ENCODE measurements at places on chromosomes 3 and 15. TPM values are rescaled to one million over a fixed set of nuclear protein-coding genes. Genes with fewer than 3 reads are reported as not detected.

Gene GRK7
- not detected for total RNA-seq

Gene TTC21A
- 3.8 TPM for total RNA-seq

Gene OR5K2
- not detected for total RNA-seq

Gene ROBO1
- total RNA-seq: 38.8 TPM

Gene AADACL2
- 0.19 TPM for total RNA-seq

Gene PPCDC
- 24.6 TPM for total RNA-seq

Gene ALDH1A3
- total RNA-seq: 23.8 TPM

Gene GPR149
- not detected for total RNA-seq

Gene SPINK8
- total RNA-seq: not detected

Gene FMN1
- total RNA-seq: 12.1 TPM

Gene NR2F2
- 55.6 TPM for total RNA-seq

Gene ACSBG1
- 42.0 TPM for total RNA-seq

Gene CLDN18
- not detected for total RNA-seq

Gene RBP2
- total RNA-seq: not detected

Gene LINGO1
- 1.3 TPM for total RNA-seq

Gene GOLGA6D
- not detected for total RNA-seq

Gene LXN
- total RNA-seq: 32.6 TPM

Gene CPNE9
- 0.11 TPM for total RNA-seq

Gene RAB43
- 3.8 TPM for total RNA-seq

Gene C3orf85
- not detected for total RNA-seq

Gene CPLX3
- 1.1 TPM for total RNA-seq

Gene TNNC1
- 8.2 TPM for total RNA-seq

Gene SOX14
- total RNA-seq: not detected

Gene ETV5
- total RNA-seq: 79.8 TPM

Gene ILDR1
- total RNA-seq: 2.7 TPM

Gene FAM174B
- total RNA-seq: 10.2 TPM
